ENCODE measurements at places on chromosomes 12 and 14.

GRCh38 chr12:29695026-29695425, 88.7 kb downstream of the TMTC1 start:
- no peak for DNase-seq

GRCh38 chr14:51908086-51908485, 47.7 kb downstream of the GNG2 start:
- DNase-seq, result no peak

GRCh38 chr12:43737646-43738045, 20.9 kb downstream of the PUS7L start:
- no peak for DNase-seq

DNA sequence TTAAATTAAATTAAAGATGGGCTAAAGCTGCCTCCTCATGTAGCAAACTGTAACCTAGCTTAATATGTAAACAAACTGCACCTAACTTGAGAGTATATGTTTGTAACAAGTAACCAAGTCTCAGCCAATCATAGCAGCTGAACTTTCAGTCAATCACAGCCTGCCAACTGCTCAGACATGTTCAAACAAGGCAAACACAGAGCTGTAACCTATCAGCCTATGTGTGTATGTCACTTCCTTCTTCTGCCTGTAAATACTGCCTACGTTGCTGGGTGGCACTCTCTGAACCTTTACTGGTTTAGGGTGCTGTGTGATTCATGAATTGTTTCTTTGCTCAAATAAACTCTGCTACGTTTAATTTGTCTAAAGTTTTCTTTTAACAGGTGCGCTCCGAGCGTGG, 2.9 kb downstream of the SERPINA6 start:
- DNase-seq, result no peak

- no peak for DNase-seq
Observed at GRCh38 chr12:50185970-50186663, 18.9 kb upstream of the CERS5 start.

GRCh38 chr12:71063087-71063486, 94.7 kb downstream of the TSPAN8 start:
- no peak for DNase-seq

GRCh38 chr12:1922075-1922709, 3.7 kb upstream of the CACNA2D4 start:
- DNase-seq, result no peak

DNA sequence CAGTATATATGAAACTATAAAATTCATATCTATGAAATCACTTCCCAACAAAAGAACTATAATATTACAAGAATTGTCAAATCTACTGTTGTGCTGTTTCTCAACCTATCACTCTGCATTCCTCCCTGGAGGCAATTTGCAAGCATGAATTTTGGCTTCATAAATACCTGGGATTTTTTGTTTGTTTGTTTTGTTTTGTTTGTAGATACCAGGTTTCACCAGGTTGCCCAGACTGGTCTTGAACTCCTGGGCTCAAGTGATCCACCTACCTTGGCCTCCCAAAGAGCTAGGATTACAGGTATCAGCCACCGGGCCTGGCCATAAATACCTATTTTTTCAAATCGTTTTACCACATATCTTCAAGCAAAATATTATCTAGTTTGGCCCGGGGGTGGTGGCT, 38.7 kb downstream of the SGPP1 start:
- no peak for DNase-seq

DNA sequence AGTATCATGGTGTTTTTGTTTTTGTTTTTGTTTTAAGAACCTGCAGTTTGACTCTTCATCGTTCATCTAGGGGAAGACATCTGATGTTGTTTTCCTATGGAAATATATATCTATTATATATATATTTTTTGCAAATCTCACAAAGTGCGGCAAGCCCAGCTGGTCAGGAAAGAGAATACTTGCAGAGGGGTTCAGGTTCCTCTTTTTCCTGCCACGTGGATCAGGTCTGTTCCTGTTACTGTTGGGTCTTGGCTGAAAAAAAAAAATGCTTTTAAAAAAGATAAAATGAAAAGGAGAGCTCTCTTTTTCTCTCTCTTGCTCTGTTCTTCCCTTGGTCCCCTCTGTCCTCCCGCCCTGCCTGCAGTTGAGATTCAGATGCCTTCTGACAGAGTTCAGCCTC, 179.4 kb upstream of the BCL2L14 start:
- no peak for DNase-seq

- no peak for DNase-seq
Observed at GRCh38 chr12:51253276-51253675, 14.7 kb downstream of the DAZAP2 start.

- no peak for DNase-seq
Observed at GRCh38 chr14:30082486-30082885, 154.8 kb upstream of the PRKD1 start.

GRCh38 chr12:64840949-64841717, 16.7 kb downstream of the TBC1D30 start:
- DNase-seq, result no peak

All from stimulated activated CD8-positive, alpha-beta memory T cell treated with anti-CD3 and anti-CD28 coated beads, Interleukin-15, amount 100 ng/mL, for 4 hours (primary cell).